ENCODE measurements at places on chromosomes 12 and 14.

GRCh38 chr12:65951697-65952096, 127.4 kb downstream of the HMGA2 start:
- DNase-seq, result no peak

DNA sequence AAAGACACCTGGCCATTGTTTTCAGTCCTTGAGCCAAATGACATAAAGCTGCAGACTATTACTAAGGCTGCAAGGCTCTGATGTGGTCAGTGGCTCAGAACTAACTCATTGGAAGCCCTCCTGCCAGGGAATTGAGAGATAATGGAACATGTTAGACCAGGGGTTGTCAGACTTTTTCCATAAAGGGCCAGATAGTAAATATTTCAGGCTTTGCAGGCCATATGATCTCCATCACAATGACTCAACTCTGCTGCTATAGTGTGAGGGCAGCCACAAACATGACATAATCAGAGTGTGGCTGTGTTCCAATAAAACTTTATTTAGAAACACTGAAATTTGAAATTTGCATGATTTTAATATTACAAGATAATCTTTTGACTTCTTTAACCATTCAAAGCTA, 140.3 kb downstream of the TMEM30B start:
- no peak for DNase-seq

GRCh38 chr12:24256684-24257083, 307.2 kb upstream of the SOX5 start:
- no peak for DNase-seq

- no peak for DNase-seq
Measured at GRCh38 chr12:94789510-94790225, 139.3 kb upstream of the TMCC3 start.

GRCh38 chr14:96098309-96098998, 59.3 kb downstream of the C14orf132 start:
- peak; percentile 12 for DNase-seq

- DNase-seq, result no peak
Measured at GRCh38 chr12:32331133-32331532, 68.2 kb upstream of the FGD4 start.

DNA sequence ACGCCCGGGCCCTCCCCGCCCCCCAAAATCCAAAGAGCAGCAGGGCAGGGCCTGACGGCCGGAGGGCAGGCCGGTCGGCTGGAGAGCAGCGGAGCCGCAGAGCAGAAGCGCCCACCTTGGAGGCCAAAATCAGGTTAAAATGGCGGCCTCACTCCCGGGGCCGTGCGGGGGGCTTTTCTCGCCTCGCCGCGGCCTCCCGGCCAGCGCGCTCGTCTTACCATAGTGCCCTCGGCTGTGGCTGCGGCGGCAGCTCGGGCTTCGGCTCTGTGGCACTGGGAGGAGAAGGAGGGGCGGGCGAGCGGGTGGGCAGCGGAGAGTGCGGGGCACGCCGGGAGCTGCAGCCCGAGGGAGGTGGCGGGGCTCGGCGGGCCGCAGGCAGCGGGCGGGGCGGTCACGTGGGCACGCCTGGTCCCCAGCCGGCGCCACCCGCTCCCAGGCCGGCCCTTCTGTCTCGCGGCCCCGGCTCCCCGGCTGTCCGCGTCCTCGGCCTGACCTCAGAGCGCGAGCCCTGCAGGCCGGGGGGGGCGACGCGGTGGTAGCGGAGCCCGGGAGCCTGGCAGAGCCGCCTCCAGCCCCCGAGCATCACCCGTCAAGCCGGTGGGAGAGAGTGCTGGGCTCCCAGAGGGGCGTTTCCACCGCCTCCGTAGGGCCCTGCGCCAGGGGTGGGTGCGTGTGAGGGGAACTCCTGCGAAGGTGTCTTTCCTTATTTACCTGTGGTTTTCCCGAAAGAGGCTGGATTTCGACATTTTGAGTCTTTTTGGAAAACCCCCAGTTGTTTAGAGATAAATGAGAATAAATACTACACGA, at the start of gene CFL2:
Gene CFL2, minus strand, starts transcription at position 274 of the 807 bp plus-strand sequence. Its CDS starts 53 bp downstream, at position 221.
- DNase-seq, result peak; percentile 47

DNA sequence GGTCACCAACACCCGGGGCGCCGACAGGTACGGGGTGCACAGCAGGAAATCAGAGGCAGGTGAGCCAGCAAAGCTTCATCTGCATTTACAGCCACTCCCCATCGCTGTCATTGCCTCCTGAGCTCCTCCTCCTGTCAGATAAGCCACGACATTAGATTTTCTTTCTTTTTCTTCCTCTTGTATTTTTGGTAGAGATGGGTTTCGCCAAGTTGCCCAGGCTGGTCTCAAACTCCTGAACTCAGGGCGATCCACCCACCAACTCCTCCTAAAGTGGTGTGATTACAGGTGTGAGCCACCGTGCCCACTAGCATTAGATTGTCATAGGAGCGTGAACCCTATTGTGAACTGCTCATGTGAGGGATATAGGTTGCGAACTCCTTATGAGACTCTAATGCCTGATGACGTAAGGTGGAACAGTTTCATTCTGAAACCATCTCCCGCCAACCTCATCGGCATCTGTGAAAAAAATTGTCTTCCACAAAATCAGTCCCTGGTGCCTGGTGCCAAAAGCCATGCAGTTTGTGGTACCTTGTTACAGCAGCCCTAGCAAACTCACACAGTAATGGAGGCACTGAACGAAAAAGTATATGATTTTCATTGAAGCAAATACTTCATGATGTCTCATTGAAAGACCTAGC, 1.5 kb downstream of the STYK1 start:
- no peak for DNase-seq

GRCh38 chr12:91143206-91143605, 31.9 kb upstream of the LUM start:
- no peak for DNase-seq

GRCh38 chr14:75289840-75290388, 11.3 kb downstream of the FOS start:
- no peak for DNase-seq

GRCh38 chr12:42809226-42809625, 219.7 kb upstream of the PRICKLE1 start:
- no peak for DNase-seq

- peak; percentile 83 for DNase-seq
Measured at GRCh38 chr12:29889737-29890136, 106.0 kb upstream of the TMTC1 start.

DNA sequence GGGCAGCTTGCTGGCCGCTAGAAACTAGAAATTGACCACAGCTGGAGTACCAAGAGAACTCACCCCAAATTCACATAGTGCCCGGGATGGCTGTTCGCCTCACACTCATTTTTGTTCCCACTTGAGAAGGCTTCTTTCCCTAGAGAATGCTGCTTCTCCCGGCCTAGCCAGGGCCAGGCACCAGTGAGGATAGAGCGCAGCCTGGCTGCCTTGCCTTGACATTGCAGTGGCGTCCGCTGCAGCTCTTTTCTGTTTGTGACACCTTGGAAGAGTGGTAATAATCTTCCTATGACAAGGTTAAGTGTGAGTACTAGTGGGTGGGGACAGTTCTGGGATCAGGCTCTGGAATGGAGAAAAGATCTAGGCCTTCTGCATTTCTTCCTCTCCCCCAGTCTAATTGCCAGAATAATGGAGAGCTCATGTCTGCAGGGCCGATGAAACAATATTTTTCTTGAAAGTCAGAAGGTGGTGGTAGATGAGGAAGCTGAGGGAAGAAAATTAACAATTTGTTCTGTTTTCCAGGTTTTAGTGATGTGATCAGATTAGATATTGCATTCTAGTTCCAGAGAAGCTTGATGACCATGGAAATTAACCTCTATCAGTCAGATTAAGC, 3.7 kb downstream of the TMEM253 start:
- DNase-seq, result peak; percentile 55

- no peak for DNase-seq
Measured at GRCh38 chr12:15540005-15540404, 217.7 kb downstream of the PTPRO start.

- no peak for DNase-seq
Measured at GRCh38 chr12:29796823-29797263, 13.1 kb upstream of the TMTC1 start.

- DNase-seq, result no peak
Measured at GRCh38 chr12:13045816-13046215, 1.6 kb downstream of the FAM234B start.

DNA sequence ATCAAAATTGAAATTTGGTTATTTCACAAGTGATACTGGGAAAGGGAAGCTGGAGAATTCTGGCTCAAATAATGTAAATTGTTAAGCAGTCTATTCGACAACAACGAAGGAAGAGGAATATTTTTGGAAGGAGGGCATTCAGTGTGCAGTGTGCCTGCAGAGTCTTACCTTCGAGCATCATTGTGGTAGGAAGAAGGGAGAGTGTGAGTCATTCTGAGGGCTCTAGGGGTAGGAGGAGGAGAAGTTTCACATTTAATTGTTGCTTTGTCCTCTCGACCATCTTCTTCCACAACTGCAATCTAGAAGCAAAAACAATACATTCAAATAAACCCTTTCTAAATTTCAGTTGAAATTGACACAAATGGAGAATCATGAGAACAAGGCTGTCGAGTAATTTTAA, 263.0 kb downstream of the ACSS3 start:
- no peak for DNase-seq

DNA sequence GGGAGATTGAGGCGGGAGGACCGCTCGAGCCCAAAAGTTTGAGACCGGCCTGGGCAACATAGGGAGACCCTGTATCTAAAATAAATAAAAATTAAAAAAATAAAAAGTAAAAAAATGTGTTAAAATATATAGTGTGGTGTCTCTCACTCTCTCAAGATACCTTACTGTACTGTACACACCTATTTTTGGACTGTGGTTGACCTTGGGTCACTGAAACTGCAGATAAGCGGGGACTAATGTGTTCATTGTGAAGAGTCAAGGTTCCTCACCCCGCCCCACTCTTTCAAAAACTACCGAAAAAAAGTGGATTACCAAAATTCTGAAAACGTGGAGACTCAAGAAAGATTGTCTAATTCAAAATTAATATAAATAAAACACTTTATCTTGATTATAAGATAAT, 1.0 kb upstream of the TAS2R13 start:
- no peak for DNase-seq

- no peak for DNase-seq
Measured at GRCh38 chr12:13273850-13274249, 77.3 kb downstream of the EMP1 start.

- DNase-seq, result no peak
Measured at GRCh38 chr12:100926669-100927248, 132.2 kb downstream of the ANO4 start.

DNA sequence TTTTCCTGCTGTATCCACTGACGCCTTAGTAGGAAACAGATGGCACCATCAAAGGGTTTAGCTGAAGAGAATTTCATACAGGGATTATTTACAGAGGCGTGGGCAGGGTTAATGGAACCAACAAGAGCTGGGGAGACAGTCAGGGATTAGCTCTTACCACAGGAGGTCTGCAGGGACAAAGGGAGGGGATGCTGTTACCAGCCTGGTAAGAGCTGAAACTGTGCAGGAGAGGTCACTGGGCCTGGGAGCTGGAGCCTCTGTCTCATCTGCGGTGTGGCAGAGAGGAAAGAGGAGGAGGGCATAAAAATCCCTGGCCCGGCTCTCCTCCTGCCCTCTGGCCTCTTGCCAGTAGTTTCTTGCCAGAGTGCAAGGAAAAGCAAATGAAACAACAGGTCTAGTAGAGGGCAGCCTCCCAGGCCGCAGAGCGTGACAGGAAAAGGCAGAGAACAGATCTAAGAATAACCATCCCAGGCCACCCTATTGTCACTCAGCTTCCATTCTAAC, 18.9 kb upstream of the POC1B start:
- DNase-seq, result no peak

GRCh38 chr14:98951521-98952152, 320.4 kb downstream of the BCL11B start:
- no peak for DNase-seq

DNA sequence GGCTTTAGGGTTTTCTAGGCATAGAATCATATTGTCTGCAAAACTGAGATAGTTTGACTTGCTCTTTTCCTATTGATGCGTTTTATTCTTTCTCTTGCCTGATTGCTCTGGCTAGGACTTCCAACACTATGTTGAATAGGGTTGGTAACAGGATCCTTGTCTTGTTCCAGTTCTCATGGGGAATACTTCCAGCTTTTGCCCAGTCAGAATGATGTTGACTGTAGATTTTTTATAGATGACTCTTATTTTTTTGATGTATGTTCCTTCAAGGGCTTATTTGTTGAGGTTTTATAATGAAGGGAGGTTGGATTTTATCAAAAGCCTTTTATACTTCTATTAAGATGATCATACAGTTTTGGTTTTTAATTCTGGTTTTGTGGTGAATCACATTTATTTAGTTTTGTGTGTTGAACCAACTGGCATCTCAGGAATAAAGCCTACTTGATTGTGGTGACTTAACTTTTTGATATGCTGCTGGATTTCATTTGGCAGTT, 478.2 kb downstream of the TMEM117 start:
- no peak for DNase-seq

DNA sequence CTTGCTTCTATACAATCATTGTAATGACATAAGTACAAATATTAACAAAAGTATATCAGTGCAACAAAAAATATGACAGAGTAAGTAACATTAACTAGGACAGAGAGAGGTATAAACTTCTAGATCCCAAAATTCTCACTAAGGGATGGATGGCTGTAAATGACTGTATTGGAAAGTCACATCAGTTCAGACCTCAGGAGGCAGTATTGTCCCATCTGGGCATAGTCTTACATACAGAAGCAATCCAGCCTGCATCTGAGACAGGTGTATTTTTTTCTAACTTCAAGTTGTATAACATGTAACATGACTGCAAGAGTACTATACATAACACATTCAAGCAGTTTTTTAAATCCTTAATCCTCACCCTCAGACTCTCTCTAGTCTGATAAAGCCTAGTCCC, 99.0 kb downstream of the GARIN6 start:
- no peak for DNase-seq

GRCh38 chr14:75542588-75543091, 20.4 kb downstream of the BATF start:
- DNase-seq, result peak; percentile 93

GRCh38 chr12:94163850-94164249, 15.5 kb downstream of the PLXNC1 start:
- no peak for DNase-seq

GRCh38 chr12:32312049-32312670, 87.2 kb upstream of the FGD4 start:
- DNase-seq, result peak; percentile 25

DNA sequence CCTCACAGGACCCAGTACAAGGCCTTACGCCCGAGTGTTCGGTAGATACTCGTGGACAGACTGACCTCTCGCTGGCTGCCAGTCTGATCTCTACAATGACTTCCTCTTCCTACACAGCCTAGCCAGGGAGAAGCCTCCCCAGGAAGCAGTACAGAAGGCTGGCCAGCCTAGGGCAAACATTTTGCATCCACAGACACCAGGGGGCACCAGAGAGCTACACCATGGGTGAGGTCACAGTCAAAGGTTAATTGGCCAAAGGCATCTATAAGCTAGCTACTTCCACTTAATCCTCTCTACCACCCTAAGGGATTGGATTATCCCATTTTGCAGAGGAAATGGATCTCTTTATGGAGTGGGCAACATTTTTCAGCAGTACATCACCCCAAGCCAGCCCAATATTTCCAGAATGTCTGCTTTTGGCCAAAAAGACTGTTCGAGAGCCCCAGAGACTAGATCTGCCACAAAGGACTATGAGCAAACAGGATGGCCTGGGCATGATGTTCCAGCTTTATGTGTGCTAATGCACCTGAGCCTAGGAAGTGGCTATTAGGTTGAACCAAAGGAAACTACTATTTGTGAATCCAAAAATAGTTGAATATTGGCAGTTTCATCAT, 14.6 kb upstream of the PNMA1 start:
- DNase-seq, result peak; percentile 99

- no peak for DNase-seq
Measured at GRCh38 chr14:69631509-69631908, 20.1 kb downstream of the SUSD6 start.
